ENCODE measurements at places on chromosomes 16 and 17. TPM values are rescaled to one million over a fixed set of nuclear protein-coding genes. Genes with fewer than 3 reads are reported as not detected.

CCNF gene
- total RNA-seq = 54.2 TPM

LGALS9C gene
- not detected for total RNA-seq

CAPNS2 gene
- total RNA-seq = 0.83 TPM

TBX4 gene
- not detected for total RNA-seq

SLC6A2 gene
- 0.27 TPM for total RNA-seq

ST6GALNAC2 gene
- not detected for total RNA-seq

Measured in GM23338 (cell line).